HCEC 1CT (cell line): ENCODE measurements at places on chromosomes 2 and 18.

- DNase-seq = no peak
Observed at GRCh38 chr18:64238076-64238475, 89.2 kb upstream of the LINC00305 start.

GRCh38 chr2:113324684-113325160 lies 46.0 kb upstream of the PAX8 start:
- peak; percentile 82 for DNase-seq

DNA sequence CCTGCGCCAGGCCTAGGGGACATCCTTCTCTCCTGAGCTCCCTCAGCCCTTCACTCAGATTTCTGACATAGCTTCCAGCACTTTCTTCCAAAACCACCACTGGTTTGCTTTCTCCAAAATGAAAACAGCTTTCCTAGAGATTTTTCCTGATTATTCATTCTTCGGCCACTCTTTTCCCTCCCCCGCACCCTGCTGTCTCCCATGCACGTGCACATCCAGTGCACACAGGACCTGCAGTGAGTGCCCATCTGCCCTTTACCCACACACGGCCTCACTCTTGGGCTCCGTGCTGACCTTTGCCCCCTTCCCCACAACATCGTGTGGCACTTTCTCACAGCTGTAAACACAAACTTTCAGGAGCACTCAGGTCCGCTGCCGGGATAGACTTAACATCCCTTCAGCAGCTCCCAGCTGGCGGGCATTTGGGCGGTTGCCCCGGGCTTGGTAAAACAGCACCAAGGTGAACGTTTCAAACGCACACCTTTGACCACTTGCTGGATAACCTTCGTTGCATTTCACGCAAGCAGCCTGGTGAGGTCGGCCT lies 25.8 kb downstream of the KIF1A start:
- DNase-seq = no peak

GRCh38 chr2:121886059-121886458 lies 130.6 kb downstream of the TSN start:
- DNase-seq = no peak

DNA sequence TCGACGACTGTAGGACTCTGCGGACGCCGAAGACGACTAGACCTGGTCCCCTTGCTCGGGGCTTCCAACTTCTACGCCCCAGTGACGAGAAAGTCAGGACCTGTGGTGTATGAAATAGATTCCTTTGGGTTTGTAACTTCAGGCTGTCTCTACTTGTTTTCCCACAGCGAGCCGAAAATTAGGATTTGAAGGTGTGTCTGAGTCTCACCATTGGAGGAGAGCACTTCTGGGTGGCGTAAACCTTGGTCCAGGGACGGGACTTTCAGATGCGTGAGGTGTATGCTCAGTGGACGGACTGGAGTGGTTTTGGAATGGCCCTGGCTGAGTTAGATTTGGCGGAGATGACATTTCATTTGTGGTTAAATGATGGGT lies 1.3 kb downstream of the BIRC6 start:
- peak; percentile 14 for DNase-seq

DNA sequence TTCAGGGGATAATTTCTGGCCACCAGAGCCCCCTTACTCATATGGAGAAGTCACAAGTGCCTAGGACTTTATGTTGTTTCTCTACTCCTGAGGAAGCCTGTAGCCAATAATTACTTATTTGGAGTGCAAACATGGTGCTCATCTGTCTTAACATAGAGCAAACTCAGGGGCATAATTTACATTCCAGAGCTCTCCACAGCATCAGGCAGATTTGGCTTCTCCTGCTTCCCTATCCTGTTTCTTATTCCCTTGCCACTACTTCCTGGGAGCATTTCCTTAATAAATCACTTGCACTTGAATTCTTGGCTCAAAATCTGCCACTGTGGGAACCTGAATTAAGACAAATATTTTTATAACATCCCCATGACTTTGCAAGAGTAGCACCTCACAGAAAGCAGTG lies 960.9 kb downstream of the SOCS6 start:
- no peak for DNase-seq

GRCh38 chr2:144239726-144240125 lies 280.2 kb downstream of the ZEB2 start:
- DNase-seq = no peak

GRCh38 chr2:45156605-45157004 lies 147.4 kb upstream of the SIX2 start:
- DNase-seq = no peak

- no peak for DNase-seq
Observed at GRCh38 chr2:24642351-24642750, 150.8 kb downstream of the PTRHD1 start.

DNA sequence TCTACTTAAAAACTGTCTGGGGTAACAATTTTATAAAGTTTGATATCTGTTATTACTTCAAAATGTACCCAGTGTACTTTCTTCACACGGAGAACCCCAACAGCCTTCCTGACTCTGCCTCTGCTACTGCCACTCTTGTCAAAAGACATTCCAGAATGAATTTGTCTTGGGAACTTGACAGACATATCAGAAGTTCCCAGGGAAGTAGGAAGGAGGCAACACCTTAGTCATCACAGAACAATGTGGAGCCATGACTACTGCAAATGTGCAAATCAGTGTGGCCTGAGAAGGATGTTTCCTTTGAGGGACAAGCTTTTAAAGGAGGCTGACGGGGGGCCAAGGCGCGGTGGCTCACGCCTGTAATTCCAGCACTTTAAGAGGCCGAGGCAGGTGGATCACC lies 133.8 kb upstream of the RNF152 start:
- peak; percentile 46 for DNase-seq

DNA sequence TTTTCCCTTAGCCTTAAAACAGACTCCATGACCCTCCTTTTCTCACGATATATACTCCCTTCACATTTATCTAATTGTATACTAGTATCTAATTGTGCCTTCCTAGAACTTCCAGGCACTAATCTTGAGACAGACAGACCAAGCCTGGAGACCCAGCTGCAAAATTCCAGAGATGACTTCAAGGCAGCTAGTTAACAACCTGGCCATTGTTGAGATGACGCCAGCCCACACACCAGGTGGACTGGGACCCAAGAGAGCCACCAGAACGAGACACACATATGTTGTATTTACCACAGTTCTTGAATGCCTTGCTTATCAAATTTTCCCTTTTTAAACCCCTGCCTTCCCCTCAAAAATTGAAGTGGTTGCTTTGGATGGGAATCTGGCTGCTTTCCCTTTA lies 48.9 kb upstream of the SELENOI start:
- no peak for DNase-seq

- DNase-seq = peak; percentile 70
Observed at GRCh38 chr2:168198476-168199207, 48.8 kb downstream of the STK39 start.
